ENCODE measurements at places on chromosomes 2 and 18.

DNA sequence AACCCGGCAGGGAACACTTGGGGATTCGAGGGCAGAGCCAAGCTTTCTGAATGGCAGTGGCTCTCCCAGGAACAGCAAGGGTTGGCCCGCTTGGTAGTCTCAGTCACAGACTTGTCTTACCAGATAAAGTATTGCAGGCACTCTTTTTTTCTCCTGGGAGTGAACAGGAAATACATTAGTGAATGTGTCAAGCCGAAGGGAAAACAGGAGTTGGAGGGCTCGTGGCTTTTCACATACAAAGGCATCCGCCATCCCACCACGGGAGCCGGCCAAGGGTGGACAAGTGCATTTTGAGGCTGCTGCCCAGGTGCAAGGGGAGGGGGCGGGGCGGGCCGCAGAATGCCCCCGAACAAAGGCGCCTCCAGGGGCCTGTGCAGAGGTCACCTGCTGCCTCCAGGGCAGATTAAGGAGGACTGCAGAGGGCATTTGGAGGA lies 163.3 kb upstream of the SIX3 start:
- no peak for DNase-seq

DNA sequence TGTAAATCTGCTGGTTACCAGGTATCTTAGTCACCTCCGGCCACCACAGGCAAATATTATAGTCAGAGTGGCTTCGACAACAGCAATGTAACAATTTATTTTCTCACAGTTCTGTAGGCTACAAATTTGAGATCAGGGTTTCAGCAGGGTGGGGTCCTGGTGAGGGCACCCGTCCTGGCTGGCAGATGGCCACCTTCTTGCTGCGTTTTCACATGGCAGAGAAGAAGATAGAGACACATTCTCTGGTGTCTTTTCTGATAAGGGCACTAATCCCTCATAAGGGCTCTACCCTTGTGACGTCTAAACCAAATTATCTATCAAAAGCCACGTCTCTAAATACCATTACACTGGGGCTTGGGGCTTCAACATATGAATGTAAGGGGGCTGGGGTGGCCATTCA lies 843.2 kb upstream of the FANCL start:
- DNase-seq: no peak

DNA sequence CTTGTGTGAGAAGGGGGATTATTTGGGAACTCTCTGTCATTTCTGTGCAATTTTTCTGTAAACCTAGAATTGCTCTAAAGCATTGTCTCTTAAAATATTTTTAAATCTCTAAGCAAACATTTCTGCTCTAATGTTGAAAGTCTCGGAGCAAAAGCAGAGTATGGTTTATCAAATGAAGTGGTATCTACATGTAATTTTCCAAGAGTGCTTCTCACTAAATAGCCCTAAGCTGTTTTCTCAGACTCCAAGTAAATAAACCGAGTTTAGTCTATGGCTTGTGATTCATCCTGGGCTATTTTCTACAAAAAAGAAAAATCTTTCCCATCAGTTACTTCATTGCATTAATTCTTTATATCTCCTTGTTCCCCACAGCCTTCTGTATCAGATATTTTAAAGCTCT lies 90.8 kb downstream of the METTL4 start:
- no peak for DNase-seq

DNA sequence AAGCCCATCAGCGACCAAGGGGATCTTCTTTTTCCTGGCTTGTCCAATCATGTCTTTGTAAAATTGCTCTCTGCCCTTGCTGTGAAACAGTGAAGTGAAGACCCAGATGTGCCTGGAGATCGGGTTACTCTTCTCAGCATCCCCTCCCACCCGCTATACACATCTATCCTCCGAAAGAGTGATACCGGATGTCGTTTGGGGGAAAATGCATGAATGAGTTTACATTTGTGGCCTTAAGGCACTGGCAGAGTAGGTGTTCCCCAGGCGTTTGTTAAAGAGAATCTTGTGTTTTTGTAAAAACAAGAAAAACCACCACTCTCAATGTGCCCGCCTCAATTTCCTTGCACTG lies 528.3 kb downstream of the CMPK2 start:
- DNase-seq: no peak

GRCh38 chr2:230908595-230909191 lies 16.3 kb downstream of the GPR55 start:
- DNase-seq: no peak

- no peak for DNase-seq
Measured at GRCh38 chr18:32177530-32177929, 12.3 kb upstream of the MEP1B start.

- no peak for DNase-seq
Measured at GRCh38 chr2:15241201-15241600, 319.9 kb downstream of the NBAS start.

DNA sequence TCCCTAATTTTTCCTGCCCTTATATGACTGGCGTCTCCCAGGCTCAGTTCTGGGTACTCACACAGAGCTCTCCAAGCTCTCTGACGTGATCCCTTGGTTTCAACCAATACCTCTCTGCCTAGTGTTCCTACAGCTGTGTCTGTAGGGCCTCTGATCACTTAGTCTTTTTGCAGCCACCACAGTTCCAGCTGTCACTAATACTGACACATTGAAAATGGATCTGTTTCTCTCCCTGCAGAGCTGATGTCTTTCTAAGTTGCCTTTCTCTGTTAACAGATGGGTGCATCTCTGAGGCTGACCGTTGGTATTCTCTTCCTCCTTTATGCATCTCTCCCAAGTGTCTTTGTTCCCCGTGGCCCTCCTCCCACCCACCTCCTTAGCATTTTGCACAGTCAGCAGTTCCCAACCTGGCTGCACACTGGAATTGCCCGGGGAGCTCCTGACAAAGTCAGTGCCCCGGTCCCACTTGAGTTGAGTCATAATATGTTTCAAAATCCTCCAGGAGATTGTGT lies 62.5 kb downstream of the CERS6 start:
- DNase-seq: no peak

GRCh38 chr2:229137639-229138038 lies 133.4 kb downstream of the PID1 start:
- no peak for DNase-seq

DNA sequence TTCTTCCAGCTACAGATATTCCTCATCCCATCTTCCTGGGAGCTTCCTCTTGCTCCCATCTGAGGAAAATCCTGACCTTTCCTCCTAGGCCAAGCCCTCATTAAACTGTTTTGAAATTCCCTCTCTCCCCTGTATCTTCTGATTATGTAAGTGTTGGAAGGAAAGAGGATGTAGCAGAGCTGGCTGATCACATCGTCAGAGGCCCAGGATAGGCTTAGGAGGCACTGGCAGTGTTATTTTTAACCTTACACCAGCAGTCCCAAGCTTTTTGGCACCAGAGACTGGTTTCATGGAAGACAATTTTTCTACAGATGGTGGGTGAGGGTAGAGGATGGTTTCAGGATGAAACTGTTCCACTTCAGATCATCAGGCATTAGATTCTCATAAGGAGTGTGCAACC lies 630.4 kb downstream of the EPHA4 start:
- no peak for DNase-seq

GRCh38 chr18:48902856-48903601 lies 47.7 kb downstream of the SMAD7 start:
- DNase-seq: no peak

GRCh38 chr2:133570542-133570941 lies 2.3 kb upstream of the NCKAP5 start:
- no peak for DNase-seq
